ENCODE measurements at places on chromosomes 16 and 17. TPM values are rescaled to one million over a fixed set of nuclear protein-coding genes. Genes with fewer than 3 reads are reported as not detected.
A peak's percentile ranks its signal among the peaks of the same experiment; 100 is the strongest.

Gene CES3
- total RNA-seq = 0.32 TPM

Gene ALOX12
- not detected for total RNA-seq

Gene PLXDC1
- total RNA-seq = 55.7 TPM

Gene CSH2
- total RNA-seq = 5.3 TPM

Gene TBC1D28
- not detected for total RNA-seq

Gene KRTAP2-2
- not detected for total RNA-seq

Gene JUP
- total RNA-seq = 0.49 TPM

Gene C16orf92
- not detected for total RNA-seq

Gene MYH8
- not detected for total RNA-seq

GRCh38 chr16:676913-677312, 1.4 kb downstream of the RHBDL1 start:
- H3K27me3 ChIP-seq = no peaks in the 10 kb centered on the region
- peak; percentile 61 for DNase-seq
- peaks cover 37% of the 10 kb centered on the region for H3K36me3 ChIP-seq
- peaks cover 5% of the 10 kb centered on the region for H3K4me1 ChIP-seq
- H3K27ac ChIP-seq = no peak overlapping the region

DNA sequence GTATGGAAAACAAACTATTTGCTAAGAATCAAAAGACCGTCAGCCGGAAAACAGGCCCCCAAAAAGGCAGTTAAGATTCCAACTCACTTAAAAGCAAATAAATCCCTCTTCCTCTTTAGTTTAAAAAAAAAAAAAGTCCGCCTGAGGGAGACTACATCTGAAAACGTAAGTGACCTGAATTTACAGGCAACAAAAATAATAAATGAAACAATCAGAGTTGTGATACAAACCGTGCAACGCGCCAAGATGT, 1.1 kb downstream of the KANSL1 start:
- no peaks in the 10 kb centered on the region for H3K27me3 ChIP-seq
- H3K27ac ChIP-seq = peak overlapping the region; percentile 94
- peaks cover 62% of the 10 kb centered on the region for H3K4me1 ChIP-seq
- H3K36me3 ChIP-seq = peaks cover 10% of the 10 kb centered on the region
- H3K4me3 ChIP-seq = peak overlapping the region; percentile 90
- no peak for DNase-seq

GRCh38 chr16:83623892-83624291, 183.9 kb upstream of the HSBP1 start:
- H3K4me3 ChIP-seq = no peak overlapping the region
- no peaks in the 10 kb centered on the region for H3K4me1 ChIP-seq
- no peak overlapping the region for H3K27ac ChIP-seq
- no peak for DNase-seq
- H3K36me3 ChIP-seq = no peaks in the 10 kb centered on the region

- H3K4me1 ChIP-seq = no peaks in the 10 kb centered on the region
- no peak for DNase-seq
- no peak overlapping the region for H3K27ac ChIP-seq
- H3K4me3 ChIP-seq = no peak overlapping the region
- H3K27me3 ChIP-seq = no peaks in the 10 kb centered on the region
Measured at GRCh38 chr16:83248735-83249463, 558.9 kb upstream of the HSBP1 start.

DNA sequence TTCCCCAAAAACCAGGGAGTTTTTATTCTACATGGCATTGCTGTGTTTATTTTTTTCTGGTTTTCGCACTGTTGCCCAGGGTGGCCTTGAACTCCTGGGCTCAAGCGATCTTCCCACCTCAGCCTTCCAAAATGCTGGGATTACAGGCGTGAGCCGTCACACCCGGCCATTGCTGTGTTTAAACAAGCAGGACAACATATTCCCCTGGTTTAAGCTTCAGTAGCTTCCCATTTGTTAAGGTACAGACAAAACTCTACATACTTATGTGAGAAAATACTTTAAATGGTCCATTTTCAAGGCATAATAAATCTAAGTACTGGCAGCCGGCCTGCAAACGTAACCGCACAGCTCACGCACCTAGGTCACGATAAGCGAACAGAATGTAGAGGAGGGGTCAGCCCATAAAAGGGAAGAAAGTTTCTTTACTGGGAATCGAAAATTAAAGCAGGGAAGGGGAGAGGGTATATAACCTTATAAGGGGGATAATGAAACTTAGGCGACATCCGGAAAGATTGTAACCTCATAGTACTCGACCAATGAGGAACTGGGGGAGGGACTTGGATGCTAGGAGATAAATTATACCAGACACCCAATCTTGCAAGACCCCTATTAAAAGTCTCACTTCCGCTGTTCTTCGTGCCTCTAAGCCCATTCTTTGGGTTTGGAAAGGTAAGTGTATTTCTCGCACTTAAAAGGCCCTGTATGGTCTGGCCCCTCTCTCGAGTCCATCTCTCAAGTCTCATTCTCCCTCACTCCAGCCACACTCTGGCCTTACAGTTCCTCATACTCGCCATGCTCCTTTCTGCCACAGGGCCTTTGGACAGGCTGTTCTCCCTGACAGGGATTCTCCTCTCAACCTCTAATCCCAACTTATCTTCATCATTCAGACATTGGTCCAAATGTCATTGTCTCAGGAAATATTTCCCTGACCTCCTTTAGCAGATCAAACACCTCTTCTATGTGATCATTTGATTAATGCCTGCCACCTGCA, 59.2 kb downstream of the TEX14 start:
- peak overlapping the region; percentile 78 for H3K27ac ChIP-seq
- H3K27me3 ChIP-seq = no peaks in the 10 kb centered on the region
- no peak for DNase-seq

- no peak overlapping the region for H3K4me3 ChIP-seq
- no peaks in the 10 kb centered on the region for H3K27me3 ChIP-seq
- H3K4me1 ChIP-seq = no peaks in the 10 kb centered on the region
- H3K27ac ChIP-seq = no peak overlapping the region
- H3K36me3 ChIP-seq = no peaks in the 10 kb centered on the region
Measured at GRCh38 chr17:43808076-43808475, 24.9 kb downstream of the MPP3 start.

DNA sequence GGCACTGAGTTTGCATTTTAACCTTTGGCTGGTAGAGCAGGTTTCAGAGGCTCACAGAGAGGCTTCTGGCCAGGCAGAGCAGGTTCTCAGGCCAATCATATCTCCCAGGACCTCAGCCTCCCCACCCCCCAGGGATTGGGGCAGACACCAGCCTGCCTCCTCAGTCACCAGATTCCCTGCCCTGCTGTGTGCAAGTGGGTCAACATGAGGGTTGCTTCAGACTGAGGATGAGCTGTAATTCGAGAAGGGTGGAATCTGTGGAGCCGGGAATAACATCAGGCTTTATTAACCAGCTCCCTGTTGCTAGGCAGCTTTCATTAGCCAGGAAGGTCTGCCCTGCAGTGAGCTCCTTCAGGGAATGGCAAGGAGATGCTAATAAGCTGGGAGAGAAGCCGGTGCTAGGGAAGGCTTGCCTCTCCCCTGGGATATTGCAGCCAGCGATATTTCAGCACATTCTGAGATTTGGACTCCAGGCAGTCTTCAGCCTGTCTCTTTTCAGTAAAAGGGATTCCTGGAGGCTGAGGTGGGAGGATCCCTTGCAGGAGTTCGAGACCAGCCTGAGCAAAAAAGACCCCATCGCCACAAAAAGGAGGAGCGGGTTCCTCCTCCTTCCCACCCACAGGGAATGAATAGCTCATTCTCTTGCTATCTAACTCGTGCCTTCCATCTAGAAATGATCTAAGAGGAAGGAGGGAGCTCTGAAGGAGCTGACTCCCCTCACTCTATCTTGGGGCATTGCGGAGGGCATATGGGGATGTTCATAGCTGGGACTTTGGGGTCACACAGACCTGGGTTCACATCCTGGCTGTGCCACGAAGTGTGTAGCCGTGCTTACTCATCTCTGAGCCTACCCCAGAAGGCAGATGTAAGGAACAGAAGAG, 10.7 kb downstream of the SGSM2 start:
- no peak overlapping the region for H3K4me3 ChIP-seq
- peaks cover 3% of the 10 kb centered on the region for H3K4me1 ChIP-seq
- H3K27me3 ChIP-seq = no peaks in the 10 kb centered on the region
- no peak for DNase-seq
- no peak overlapping the region for H3K27ac ChIP-seq
- H3K36me3 ChIP-seq = peaks cover 4% of the 10 kb centered on the region

DNA sequence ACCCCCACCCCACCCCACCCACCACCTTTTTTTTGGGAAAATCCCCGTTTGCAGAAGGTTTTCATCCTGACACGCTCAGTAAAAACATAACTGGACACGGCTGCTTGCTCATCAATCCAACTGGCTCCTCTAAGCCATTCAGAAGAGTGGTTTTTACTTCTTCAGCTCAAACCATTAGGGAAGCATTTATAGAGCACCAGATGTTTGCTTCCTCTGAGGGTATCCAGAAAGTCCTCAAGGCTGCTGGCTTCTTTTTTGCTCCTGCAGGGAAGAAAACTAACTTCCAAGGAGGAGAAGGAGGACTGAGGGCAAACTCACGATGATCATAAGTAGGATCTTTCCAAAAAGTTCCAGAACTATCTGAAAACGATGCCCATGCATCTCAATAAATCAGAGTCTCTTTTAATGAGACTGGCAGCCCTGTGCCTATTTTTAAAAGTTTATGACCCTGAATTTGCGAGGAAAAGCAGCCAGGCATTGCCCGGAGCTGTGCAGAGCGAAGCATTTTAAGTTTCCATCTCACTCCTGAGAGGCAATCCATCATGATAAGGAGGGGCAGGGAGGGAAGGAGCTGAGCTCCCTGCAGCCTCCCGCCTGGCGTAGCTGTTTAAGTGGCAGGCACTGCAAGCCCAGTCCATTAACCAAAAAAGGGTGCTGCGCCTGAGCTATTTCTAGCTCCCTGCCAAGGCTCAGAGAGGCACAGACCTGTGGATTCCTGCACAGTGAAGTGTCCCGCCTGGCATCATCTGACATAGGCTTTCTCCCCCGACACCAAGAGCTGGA, 146.3 kb upstream of the FOXF1 start:
- H3K36me3 ChIP-seq = no peaks in the 10 kb centered on the region
- no peaks in the 10 kb centered on the region for H3K27me3 ChIP-seq
- no peak for DNase-seq
- H3K4me1 ChIP-seq = no peaks in the 10 kb centered on the region
- H3K27ac ChIP-seq = no peak overlapping the region
- no peak overlapping the region for H3K4me3 ChIP-seq

DNA sequence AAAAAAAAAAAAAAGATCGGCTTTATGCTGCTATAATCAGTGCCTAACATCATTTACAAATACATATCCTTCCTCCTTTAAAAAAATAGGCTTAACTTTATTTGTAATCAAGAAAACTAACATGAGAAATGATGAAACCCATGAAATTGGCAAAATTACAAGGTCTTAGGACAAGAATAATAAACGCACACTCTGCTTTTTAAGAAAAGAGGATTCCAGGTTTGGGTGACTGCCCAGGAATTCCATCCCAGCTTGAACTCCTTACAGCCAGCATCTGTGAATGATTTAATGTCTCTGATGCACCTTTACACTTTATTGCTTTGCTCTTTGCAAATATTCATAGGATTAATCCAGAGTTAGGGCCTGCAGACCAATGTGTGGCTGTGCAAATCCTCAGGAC, 196.0 kb downstream of the CBLN1 start:
- no peak overlapping the region for H3K4me3 ChIP-seq
- H3K36me3 ChIP-seq = no peaks in the 10 kb centered on the region
- H3K27ac ChIP-seq = no peak overlapping the region
- no peaks in the 10 kb centered on the region for H3K4me1 ChIP-seq
- DNase-seq = no peak

GRCh38 chr17:10713318-10713717, 15.9 kb downstream of the ADPRM start:
- no peaks in the 10 kb centered on the region for H3K4me1 ChIP-seq
- no peak for DNase-seq
- H3K36me3 ChIP-seq = peaks cover 10% of the 10 kb centered on the region
- H3K27me3 ChIP-seq = no peaks in the 10 kb centered on the region
- H3K27ac ChIP-seq = no peak overlapping the region
- H3K4me3 ChIP-seq = no peak overlapping the region

GRCh38 chr17:30950669-30951399, 20.0 kb upstream of the RNF135 start:
- no peak for DNase-seq
- H3K27me3 ChIP-seq = no peaks in the 10 kb centered on the region
- H3K36me3 ChIP-seq = no peaks in the 10 kb centered on the region
- no peaks in the 10 kb centered on the region for H3K4me1 ChIP-seq
- H3K4me3 ChIP-seq = no peak overlapping the region

DNA sequence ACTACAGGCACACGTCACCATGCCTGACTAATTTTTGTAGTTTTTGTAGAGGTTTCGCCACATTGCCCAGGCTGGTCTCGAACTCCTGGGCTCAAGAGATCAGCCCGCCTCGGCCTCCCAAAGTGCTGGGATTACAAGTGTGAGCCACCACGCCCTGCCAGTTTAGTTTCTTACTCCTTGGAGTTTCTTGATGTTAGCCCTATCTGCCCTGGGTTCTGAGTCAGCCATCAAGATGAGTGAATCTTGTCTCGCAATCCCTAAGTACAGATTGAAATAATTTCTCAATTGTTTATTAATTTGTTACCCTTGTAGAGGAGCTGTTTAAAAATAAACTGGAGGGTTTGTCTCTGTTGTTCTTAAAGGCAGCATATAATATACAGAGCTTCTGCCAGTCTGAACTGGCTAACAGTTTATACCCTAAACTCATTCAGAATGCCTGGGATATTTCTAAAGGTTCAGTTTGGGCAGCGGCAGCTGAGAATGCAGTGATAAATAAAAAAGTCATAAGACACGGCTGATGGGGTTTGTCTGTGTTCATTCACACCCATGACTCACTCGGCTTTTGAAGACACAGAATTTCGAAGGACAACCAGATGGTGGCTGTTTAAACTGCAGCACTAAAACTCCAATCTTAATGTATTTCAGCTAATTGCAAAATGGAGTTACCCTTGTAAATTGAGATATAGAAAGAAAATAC, 39.6 kb downstream of the GPRC5B start:
- H3K4me1 ChIP-seq = no peaks in the 10 kb centered on the region
- H3K4me3 ChIP-seq = no peak overlapping the region
- no peak overlapping the region for H3K27ac ChIP-seq

DNA sequence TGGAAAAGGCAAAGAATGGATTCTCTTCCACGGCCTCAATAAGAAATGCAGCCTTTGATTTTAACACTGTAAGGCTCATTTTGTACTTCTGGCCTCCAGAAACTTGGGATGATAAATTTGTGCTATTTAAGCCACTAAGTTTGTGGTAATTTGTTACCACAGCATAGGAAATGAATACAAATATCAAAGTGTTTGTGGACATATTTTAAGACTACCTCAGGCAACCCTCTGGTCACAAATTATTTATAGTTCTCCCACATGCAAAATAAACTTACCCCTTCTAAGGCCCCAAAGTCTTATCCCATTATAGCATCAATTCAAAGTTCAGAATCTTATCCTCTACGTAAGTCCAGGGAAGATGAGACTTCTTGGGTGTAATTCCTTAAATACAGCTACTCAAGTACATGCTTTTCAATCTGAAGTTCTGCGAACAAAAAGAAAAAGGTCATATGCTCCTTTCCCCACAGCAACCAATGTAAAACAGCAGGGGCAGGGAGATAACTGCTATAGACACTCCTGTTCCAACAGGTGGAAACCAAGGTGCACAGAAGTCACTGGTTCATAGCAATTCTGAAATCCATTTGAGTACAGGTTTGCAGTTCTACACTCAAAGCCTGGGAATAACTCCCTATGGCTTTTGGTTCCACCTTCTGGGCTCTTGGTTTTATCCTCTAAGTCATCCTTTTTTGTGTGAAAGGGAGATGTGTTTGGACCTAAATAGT, 5.4 kb upstream of the EFCAB13 start:
- no peaks in the 10 kb centered on the region for H3K27me3 ChIP-seq
- no peaks in the 10 kb centered on the region for H3K36me3 ChIP-seq
- no peak overlapping the region for H3K27ac ChIP-seq
- no peak overlapping the region for H3K4me3 ChIP-seq
- no peak for DNase-seq

Data from naive thymus-derived CD4-positive, alpha-beta T cell (primary cell).